ENCODE measurements at places on chromosomes 3 and 15. TPM values are rescaled to one million over a fixed set of nuclear protein-coding genes. Genes with fewer than 3 reads are reported as not detected.

C3orf22 gene
- total RNA-seq = not detected

CNTN6 gene
- 0.21 TPM for total RNA-seq

CPLX3 gene
- total RNA-seq = not detected

MEX3B gene
- total RNA-seq = 1.3 TPM
